ENCODE measurements at places on chromosomes 7 and 10.
A peak's percentile ranks its signal among the peaks of the same experiment; 100 is the strongest.

- DNase-seq = no peak
Measured at GRCh38 chr7:146902266-146902665, 785.7 kb downstream of the CNTNAP2 start.

GRCh38 chr10:133350950-133351329 is 3.8 kb downstream of the PRAP1 start:
- no peak for DNase-seq

- no peak for DNase-seq
Measured at GRCh38 chr7:138245216-138245615, 169.0 kb downstream of the AKR1D1 start.

GRCh38 chr7:127056202-127056601 is 196.5 kb downstream of the GRM8 start:
- DNase-seq = no peak

DNA sequence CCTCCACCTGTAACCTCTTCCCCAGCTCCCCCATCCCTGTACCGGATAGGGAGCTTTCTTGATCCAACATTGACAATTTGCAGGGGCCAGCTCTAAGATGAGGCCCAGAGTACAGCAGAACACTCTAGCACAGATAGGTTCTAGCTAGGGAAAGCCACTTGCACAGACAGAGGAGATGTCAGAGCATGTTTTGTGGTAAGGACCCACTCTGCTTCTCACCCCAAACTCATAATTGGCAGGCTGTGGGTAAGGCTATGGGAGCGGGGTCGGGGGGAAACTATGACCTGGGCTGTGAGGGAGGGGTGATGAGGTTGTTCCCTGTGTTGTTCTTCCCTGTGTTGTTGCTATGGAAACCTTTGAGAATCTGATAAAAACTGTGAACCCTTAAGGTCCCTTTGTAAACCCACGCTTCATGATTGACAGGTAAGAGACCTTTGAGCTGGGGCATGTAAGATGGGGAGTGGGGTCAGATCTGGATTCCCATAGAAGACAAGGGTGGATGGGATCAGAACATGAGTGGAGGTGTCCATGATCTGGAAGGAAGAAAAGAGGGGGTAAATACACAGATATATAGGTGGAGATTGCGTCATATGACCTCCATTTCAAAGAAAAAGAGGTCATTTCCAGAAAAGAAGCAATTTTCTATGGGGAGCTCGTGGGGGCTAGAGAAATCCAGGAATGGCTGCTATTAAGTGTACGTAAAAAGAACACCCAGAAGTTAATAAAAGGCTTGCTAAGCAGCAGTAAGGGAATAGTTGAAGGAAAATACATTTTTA is 4.0 kb downstream of the CALD1 start:
- DNase-seq = no peak

- DNase-seq = no peak
Measured at GRCh38 chr10:132500781-132501415, 36.7 kb upstream of the INPP5A start.

GRCh38 chr10:96618653-96619052 is 31.8 kb upstream of the TM9SF3 start:
- DNase-seq = no peak

DNA sequence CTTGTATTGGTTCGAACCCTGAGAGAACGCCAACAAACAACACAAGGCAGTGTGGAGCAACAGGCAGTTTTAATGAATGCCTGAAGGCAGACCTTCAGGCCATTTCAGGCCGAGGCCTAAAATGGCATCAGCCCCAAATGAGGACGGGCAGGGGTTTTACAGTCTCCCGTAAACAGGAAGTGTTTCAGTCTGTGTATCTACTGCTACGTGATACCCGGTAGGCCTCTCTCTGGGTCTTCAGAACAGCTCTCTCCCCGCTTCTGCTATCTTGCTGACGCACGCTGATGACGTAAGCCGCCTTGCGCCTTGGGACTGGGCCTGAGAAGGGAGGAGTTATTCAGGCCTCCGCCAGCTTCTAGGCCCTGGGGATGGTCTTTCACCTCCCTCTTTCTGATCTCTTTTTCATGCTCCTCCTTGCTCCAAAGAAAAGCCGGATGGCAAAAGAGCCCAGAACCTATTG is 67.7 kb downstream of the ST8SIA6 start:
- DNase-seq = no peak

GRCh38 chr7:84528756-84529479 is 334.3 kb upstream of the SEMA3A start:
- no peak for DNase-seq

GRCh38 chr10:102673819-102674511 is 29.7 kb downstream of the TRIM8 start:
- peak; percentile 36 for DNase-seq

DNA sequence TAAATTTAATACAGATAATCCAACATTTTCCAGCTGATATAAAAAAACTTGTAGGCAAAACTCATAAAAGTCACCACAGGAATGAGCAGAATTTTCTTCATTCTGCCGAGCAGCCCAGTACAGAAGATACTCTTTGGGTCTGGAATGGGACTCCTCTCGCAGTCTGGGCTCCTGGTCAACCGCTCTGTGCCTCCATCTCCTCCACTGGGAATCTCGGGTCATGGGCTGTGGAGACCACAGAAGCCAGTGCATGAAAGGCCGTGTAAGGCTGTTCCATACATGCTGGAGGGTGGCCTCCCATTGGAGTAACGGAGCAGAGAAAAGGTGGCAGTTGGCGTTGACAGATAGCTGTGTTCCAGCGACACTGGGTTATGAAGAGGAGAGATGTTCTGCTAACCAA is 616.4 kb upstream of the MGMT start:
- DNase-seq = no peak

DNA sequence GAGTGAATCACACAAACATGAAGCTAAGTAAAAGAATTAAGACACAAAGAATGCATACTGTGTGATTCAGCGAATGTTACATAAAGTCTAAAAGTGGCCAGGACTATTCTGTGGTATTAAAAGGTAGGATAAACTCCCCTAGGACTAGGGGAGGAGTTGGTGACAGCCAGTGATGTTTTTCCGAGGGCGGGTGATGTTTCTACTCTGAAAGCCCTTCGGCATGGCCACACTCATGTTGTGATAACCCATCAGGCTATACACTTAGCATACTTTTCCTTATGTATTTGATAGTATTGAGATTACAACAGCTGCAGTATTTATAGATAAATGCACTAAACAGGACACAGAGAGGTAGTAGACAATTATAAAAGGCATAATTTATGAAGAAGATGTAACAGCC is 15.8 kb upstream of the CYP2E1 start:
- DNase-seq = no peak

GRCh38 chr7:17301471-17302456 is 3.3 kb downstream of the AHR start:
- DNase-seq = no peak

DNA sequence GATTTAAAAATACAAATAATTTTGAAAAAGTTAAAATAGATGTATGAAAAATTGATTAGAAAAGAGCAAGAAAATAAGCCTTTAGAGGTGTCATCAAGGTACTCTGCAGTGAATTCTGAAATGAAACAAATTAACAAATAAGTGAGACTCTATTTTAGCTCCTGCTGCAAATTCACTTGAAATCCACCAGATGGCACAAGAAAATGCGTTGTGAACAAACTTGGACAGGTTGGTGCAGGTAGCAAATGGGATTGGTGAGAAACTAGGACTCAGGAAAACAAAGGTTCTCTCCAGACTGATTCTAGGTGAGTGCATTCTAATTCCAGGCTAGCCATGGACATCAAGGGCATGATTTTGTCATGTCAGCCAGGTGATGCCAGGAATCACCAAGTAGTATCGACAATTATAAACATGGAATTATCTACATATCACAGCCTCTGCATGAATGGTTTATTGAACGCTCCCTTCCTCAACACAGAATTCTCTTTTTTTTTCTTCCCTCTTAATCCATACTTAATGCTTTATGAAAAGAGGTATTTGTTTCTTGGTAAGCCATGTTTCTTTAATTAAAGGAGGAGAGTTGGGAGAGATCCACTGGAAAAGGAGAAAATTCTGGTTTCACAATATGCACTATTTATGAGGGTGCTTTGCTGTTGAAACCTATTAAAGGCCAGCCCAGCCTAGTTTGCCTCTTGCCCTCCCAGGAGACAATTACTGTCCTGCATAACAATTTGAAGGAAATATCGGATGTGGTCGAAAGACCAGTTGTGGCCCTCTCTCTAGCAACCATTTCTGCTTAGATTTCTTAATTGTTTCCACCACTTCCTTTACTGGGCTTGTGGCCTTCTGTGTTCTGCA is 118.1 kb downstream of the ZNF365 start:
- DNase-seq = no peak

DNA sequence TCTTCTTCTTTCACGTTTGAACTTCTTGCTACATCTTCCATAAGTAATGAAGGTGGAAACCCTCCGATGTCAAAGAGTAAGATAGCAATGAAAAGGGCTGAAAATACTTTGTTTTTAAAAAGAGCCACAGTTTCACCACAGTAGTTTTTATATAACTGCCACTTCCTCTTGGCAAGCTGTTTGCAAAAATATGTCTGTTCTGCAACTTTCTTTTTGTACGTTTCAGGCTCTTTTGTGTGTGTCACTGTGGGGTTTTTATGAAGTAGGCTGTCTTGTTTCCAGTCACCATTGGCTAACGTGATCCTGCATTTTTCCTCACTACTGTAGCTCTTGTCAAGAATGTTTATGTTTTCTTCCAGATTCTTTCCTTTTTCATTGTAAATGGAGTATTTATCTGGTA is 55.6 kb downstream of the SLC16A9 start:
- no peak for DNase-seq

DNA sequence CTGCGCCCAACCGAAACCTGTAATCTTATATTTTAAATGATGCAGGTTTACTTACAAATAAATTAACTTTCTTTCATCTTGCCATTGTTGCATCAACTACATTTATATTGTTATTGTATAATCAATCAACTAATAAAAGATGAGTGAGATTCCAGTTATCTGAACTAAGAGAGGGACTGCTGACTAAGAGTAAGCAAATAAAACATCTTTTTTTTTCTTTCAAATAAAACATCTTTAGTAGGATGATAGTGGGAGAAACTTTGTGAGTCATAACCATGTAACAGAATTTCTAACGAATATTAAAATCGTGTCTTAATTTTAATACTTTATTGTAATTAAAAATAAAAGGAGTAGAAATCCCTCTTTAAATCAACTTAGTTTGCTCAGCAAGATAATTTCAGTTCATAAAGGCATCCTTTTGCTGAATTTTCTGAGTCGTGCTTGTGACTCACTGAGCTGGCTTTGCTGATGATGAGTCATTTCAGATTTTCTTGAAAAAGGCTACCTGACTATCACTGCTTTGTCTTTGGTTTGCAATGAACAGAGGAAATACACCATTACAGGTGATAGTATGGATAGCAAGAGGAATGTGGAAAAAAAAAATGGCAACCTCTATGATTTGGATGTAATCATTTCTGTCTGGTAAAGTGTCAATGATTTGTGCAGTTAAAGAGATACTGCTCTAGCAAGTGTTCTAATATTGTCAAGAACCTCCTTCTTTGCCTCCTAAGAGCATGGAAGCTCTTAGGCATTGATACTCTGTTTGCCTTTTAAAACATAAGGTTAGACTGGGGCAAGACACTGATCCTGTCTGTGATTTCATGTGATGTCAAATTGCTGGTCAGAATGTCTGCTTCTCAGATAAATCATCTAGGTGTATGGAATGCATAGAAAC is 119.5 kb downstream of the GPR158 start:
- DNase-seq = no peak
